Ammon's horn (tissue), 1 donor: ENCODE measurements at places on chromosomes 4 and X.

- DNase-seq = no peak
Measured at GRCh38 chrX:33129607-33130006, 81.7 kb downstream of the DMD start.

- no peak for DNase-seq
Measured at GRCh38 chr4:99483636-99484035, 27.2 kb upstream of the C4orf17 start.

DNA sequence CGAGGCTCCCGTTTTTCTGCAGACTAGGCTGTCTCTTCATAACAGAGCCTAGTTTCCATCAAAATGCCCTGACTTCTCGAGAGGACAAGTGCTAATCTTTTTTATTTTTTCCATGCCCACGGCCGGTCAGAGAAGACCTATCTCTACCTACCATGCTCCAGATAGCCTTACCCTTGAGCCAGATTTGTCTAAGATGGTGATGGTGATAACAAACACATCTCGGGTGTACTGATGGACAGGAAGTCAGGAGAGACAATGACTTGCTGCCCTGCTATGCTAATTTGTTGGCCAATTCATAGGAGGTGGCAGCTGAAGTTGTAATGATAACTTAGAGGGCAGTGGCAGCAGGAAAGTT, 42.2 kb upstream of the NKRF start:
- no peak for DNase-seq

DNA sequence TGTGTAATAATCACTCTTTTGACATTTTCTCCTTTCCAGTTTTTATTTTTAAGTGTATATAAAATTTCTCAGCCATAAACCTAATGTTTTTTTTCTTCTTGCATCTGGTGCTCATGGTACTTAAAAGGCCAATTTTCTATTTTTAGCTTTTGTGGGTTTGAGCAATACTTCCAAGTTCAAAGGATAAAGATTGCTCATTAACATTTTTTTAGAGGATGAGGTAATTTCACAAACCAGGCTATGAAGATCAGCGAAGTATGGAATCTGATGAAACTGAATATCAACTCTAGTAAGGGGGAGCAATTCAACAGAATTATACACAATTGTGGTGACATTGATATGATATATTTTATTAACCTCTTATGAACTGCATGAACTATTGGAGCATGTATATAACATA, 25.8 kb upstream of the KLHL34 start:
- DNase-seq = no peak

DNA sequence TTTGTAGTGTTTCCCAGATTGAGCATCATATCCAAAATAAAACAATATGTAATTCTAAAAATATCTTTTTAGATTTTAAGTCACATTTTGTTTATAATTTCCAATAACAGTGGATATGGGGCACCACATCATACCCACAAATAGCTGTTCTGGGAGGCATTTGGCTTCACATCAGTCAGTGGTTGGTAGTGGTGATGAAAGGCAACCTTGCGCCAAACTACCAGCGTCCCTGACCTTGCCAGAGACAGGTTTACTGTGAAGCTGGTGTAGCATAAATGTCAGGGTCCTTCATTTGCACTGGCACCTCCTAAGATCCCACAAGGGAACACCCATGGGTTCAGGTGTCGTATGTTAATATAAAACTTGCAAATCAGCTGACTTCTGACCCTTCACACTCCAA, 222.2 kb downstream of the DCTD start:
- no peak for DNase-seq

- DNase-seq = no peak
Measured at GRCh38 chr4:105236202-105236915, 89.7 kb downstream of the TET2 start.

- DNase-seq = no peak
Measured at GRCh38 chrX:155998116-155998515, 620 bp downstream of the IL9R start.

GRCh38 chr4:153927451-153927850, 138.6 kb upstream of the SFRP2 start:
- DNase-seq = no peak

GRCh38 chrX:44040406-44040805, 67.2 kb upstream of the NDP start:
- no peak for DNase-seq

DNA sequence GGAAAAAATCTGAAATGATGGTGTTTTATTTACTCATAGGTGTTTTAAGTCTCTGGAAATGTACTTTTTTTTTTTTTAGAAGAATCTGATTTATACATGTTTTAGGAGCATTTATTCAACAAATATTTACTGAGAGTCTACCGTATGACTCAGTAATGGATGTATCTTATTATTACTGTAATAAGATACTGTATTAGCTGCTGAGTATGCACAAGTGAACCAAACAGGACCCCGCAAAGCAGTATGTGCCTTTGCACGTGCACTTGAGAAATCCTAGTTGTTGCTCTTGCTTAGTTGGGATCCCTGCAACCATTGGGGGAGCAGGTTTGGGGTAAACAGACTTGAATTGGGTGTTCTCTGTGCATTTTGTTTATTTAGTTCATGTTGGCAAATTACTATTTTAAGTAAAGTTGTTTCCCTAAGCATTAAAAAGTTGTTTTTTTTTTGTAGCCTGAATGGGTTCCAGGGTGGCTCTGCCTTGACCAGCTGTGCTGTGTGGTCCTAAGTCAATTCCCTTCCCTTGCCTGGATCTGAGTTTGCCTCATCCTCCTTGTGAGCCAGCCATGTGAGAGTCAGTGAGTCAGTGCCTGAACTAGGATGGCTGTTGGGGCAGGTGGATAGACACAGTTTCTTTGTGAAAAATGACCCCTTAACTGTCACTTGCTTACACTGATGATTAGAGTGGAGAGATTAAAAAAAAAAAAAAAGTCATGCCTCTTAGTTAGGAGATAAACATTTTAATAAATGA, 27.7 kb downstream of the DCUN1D4 start:
- DNase-seq = no peak

DNA sequence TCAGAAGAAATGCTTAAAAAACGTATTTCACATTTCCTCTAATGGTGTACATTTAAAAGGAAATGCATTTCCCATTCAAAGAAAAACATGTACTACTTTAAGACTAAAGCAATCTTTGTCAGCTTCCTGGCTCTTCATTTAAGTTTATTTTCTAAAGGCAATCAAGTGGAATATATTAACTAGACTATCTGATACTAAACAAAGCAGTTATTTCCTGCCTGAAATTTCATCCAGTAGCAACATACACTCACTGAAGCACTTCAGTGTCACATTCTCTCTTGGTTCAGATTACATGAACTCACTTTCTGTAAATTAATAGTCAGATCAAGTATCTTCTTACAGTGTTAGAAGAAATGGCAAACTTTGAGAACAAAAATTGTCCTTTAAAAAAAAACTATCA, 42.5 kb downstream of the LRBA start:
- no peak for DNase-seq

DNA sequence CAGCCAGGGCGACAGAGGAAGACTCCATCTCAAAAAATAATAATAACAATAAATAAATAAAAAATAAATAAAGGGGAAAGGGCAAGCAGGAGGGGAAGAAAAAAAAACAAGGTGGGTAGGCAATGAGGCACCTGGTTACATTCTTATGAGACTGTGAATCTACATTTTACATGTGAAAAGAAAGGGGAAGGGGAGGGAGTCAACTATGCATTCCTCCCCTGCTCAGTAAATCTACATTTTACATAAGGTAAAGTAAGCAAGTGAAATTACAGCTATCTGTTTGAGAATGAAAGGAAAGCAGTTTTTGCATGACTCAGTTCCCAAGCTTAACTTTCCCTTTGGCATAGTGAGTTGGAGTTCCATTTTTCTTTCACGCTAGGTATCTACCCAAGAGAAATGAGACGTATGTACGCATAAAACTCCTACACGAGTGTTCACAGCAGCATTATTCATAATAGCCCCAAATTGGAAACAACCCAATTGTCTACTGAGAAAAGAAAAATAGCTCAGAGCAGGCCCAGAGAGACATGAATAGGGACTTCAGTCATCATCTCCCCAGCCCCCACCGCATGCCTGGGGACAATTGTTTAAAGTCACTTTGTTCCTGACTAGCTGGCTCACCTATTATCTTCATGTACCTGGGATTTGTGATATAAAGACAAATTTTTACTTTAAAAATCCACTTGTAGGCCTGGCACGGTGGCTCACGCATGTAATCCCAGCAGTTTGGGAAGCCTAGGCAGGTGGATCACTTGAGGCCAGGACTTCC, 52.4 kb downstream of the DDX3X start:
- DNase-seq = no peak

GRCh38 chr4:111883557-111883999, 261.7 kb upstream of the FAM241A start:
- DNase-seq = peak; percentile 28

- DNase-seq = no peak
Measured at GRCh38 chr4:33780952-33781791, 2463.1 kb downstream of the ARAP2 start.

DNA sequence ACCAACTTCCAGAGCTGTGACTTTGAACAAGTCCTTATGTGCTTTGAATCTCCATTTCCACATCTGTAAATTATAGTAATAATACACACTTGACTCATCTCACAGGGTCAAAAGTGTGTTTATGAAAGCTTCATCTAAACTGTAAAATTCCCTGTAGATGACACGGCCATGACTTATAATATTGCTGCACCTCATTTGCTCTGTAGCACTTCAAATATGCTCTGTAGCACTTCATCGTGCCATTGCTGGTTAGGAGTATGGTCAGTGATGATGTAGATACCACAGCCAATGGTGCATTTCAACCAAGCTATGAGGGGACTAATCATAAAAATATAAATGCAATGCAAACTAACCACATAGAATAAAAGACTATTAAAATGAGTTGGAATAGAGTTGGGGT, 318.6 kb downstream of the ANK2 start:
- no peak for DNase-seq

DNA sequence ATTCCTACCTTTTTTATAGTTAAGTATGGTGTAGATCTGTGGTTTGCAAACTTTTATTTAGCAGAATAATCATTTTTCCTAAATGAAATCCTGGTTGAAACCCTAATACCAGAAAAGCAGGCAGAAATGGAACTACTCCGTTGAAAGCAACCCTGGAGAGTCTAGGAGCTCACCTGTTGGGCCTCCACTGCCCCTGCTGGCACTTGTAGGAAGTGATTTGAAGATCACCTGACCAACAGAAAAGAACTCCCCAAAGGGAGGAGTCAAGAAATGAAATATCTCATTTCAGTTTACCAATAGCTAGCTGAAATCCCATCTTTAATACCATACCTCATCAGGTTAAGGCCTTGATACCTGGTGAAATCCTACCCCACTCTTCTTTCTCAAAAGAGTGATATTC, 277.1 kb downstream of the KLHL13 start:
- DNase-seq = no peak
